Mucosa of descending colon (tissue), 3 donors: ENCODE measurements at places on chromosomes 3 and 15. TPM values are rescaled to one million over a fixed set of nuclear protein-coding genes. Genes with fewer than 3 reads are reported as not detected.

HGD gene
- 15.7 TPM for total RNA-seq

UBA3 gene
- 51.8 TPM for total RNA-seq

PRSS50 gene
- not detected for total RNA-seq

RAB27A gene
- 39.0 TPM for total RNA-seq

PLSCR1 gene
- total RNA-seq: 264 TPM

PEX5L gene
- total RNA-seq: 0.12 TPM

EXD1 gene
- total RNA-seq: not detected

TMIE gene
- total RNA-seq: 0.23 TPM

ZDHHC23 gene
- total RNA-seq: 66.7 TPM

SLC9C1 gene
- total RNA-seq: 0.34 TPM

MOBP gene
- 0.44 TPM for total RNA-seq

TTLL13 gene
- total RNA-seq: 0.93 TPM

BTD gene
- 22.6 TPM for total RNA-seq

ADAMTSL3 gene
- total RNA-seq: 4.1 TPM

TERC gene
- 2.3 TPM for total RNA-seq

TAGLN3 gene
- total RNA-seq: 0.49 TPM

SLC33A1 gene
- total RNA-seq: 25.8 TPM

FEZF2 gene
- not detected for total RNA-seq

GOLGA8T gene
- not detected for total RNA-seq

SLC22A13 gene
- total RNA-seq: 0.84 TPM

FBXO40 gene
- total RNA-seq: 0.10 TPM

SYNPR gene
- total RNA-seq: not detected

P2RY12 gene
- 3.4 TPM for total RNA-seq

STAB1 gene
- 187 TPM for total RNA-seq

PTX3 gene
- total RNA-seq: 0.38 TPM

SLC15A2 gene
- total RNA-seq: 4.3 TPM

CCDC54 gene
- total RNA-seq: not detected

RTP3 gene
- not detected for total RNA-seq

ESYT3 gene
- 15.1 TPM for total RNA-seq
